Kasumi-1 (cell line): ENCODE measurements at places on chromosomes 11 and 22.
A peak's percentile ranks its signal among the peaks of the same experiment; 100 is the strongest.

DNA sequence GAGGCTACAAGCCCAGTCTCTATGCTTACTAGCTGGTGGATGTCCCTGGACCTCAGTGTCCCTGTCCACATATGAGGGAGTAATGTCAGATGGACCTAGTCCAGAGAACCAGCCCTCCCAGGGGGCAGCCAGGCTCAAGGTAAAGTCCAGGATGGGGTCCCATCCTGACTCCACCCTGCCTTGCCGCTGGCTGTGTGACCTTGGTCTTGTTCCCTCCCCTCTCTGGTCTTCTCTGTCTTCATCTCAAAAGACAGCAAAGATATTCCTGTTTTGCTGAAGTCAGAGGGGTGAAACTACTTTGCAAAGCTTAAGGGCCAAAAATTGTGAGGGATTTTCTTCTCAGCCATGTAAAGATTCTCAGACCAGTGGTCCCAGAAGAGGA is 9.2 kb upstream of the C11orf96 start:
- DNase-seq = no peak

- peak; percentile 84 for DNase-seq
These were observed 34.1 kb upstream of the CALCA start for GRCh38 chr11:15006139-15006759.

GRCh38 chr22:17974703-17975372 is 49.5 kb downstream of the MICAL3 start:
- DNase-seq = no peak

DNA sequence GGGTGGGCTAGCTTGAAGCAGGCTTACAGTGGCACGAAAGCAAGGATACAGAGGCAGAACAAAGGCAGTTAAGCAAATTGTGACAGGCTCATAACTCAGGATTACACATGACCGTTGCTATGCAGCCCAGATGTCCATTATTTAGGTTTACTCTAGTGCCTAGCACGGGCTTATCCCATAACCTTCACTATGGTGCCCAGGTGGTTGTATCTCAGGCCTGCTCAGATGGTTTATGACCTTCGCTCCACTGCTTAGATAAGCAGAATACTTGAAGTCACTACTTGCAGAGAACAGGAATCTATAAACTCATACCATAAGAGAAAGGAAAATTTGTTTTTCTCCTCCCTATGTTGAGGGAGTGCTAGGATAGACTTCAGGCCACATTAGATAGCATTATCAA is 9.0 kb downstream of the OR6M1 start:
- DNase-seq = no peak

DNA sequence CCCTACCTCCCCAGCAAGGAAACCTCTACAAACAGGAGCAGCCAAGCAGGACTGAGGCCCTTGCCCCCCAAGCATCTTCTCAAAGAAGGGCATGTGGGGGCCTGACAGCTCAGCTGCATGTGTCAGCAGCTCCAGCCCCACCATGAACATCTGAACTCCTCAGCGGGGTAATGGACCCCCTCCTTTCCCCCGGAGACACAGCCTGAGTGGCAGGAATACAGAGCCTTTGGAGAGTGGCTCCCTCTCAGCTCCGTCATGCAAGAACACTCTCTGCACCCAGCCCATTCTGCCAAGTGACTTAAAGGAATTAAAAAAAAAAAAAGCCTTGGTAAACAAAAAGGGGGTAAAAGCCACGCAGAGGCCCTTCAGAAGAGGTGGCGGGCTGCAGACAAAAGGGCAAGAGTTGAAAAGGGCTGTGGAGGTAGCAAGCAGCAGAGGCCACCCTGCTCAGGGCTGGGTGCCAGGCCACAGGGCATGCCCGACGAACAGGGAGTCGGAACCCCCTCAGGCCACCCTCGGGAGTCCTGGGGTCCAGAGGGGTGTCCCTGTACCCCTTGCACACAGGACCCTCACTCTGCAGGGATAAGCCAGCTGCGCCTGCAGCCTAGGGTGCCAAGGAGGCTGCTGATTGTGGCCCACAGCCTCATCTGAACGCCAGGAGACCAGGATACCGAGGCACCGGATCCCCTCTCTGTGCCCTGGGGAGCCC is 62.5 kb downstream of the MACROD1 start:
- no peak for DNase-seq

DNA sequence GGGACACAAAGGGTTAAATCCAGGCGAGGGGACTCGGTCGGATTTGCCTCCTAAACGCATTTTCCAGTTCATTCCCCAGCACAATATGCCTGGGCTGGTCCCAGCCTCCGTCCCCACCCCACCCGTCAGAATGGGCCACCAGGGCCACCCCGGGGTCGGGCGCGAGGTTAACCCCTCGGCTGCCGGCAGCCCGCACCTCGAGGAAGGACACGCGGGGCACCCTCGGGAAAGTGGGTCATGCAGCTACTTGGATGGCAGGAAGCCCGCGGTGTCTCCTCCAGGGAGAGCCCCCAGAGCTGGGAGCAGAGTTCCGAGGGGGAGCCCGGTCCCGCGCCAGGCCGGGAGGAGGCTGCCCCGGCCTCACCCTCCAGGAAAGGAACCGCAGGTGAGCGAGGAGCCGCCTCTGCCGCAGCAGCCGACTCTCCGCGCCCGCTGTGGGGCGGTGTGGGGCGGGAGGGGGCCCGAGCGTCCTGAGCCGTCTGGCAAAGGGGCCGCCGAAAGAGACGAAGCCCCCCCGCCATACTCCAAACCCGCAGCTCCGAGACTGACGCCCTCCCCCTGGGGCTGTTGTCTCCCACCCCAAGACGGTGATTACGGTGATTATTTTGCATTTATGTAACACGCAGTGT is 1.4 kb downstream of the NECTIN1 start:
- no peak for DNase-seq

DNA sequence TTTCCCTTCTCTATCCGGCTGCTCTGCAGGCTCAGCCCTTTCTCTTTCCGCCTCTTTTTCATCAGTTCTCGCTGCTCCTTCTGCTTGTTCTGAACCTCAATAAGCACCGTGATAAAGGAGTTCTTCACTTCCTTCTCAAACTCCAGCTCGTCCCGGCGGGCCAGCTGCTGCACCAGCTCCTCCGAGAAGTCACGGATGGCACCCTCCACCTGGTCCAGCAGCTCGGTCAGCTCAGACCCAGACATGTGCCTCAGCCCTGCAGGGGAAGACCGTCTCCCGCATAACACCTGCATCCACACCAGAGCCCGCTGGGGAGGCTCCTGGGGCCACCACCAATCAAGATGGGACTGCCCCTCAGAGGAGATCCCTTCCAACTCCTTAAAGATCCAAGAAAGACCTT is 40.2 kb downstream of the FEZ1 start:
- no peak for DNase-seq
